ENCODE measurements at places on chromosomes 16 and 17. TPM values are rescaled to one million over a fixed set of nuclear protein-coding genes. Genes with fewer than 3 reads are reported as not detected.

- no peaks in the 10 kb centered on the region for H3K36me3 ChIP-seq
- no peak overlapping the region for H3K4me3 ChIP-seq
- DNase-seq: no peak
- H3K4me1 ChIP-seq: no peaks in the 10 kb centered on the region
Measured at GRCh38 chr17:39756380-39757079, 18.8 kb downstream of the GRB7 start.

GRCh38 chr16:3781421-3781820 lies 64.1 kb upstream of the TRAP1 start:
- H3K27ac ChIP-seq: no peak overlapping the region
- H3K4me1 ChIP-seq: no peaks in the 10 kb centered on the region
- DNase-seq: no peak
- peaks cover 15% of the 10 kb centered on the region for H3K36me3 ChIP-seq

GRCh38 chr17:76687298-76688164 lies 23.2 kb downstream of the MXRA7 start:
- H3K4me1 ChIP-seq: no peaks in the 10 kb centered on the region
- no peaks in the 10 kb centered on the region for H3K27me3 ChIP-seq
- H3K4me3 ChIP-seq: no peak overlapping the region
- no peak for DNase-seq
- no peaks in the 10 kb centered on the region for H3K36me3 ChIP-seq

- DNase-seq: peak; percentile 72
- no peak overlapping the region for H3K27ac ChIP-seq
- no peaks in the 10 kb centered on the region for H3K4me1 ChIP-seq
- H3K36me3 ChIP-seq: no peaks in the 10 kb centered on the region
- no peak overlapping the region for H3K4me3 ChIP-seq
- H3K27me3 ChIP-seq: no peaks in the 10 kb centered on the region
Measured at GRCh38 chr16:85393674-85394451, 219.3 kb upstream of the GSE1 start.

GRCh38 chr16:19757026-19757425 lies 39.0 kb downstream of the IQCK start:
- no peaks in the 10 kb centered on the region for H3K36me3 ChIP-seq
- no peak overlapping the region for H3K4me3 ChIP-seq
- DNase-seq: no peak
- no peak overlapping the region for H3K27ac ChIP-seq
- no peaks in the 10 kb centered on the region for H3K27me3 ChIP-seq
- peaks cover 2% of the 10 kb centered on the region for H3K4me1 ChIP-seq

DNA sequence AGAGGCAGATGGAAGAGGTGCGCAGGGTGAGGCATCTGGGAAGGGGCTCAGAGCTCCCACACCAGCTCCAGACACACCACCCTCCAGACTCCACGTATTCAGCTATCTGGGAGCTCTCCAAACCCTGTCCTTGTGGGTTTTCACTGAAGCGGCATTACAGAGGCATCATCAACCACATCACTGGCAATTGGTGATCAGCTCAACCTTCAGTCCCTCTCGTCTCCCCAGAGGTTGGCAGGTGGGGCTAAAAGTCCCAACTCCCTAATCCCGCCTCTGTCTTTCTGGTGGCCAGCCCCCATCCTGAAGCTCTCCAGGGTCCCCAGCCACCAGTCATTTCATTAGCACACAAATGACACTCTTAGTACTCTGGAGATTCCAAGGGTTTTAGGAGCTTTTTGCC lies 123.9 kb downstream of the KCNJ12 start:
- no peaks in the 10 kb centered on the region for H3K27me3 ChIP-seq
- no peak overlapping the region for H3K27ac ChIP-seq
- H3K4me1 ChIP-seq: no peaks in the 10 kb centered on the region

GRCh38 chr17:74921026-74921681 lies 1.9 kb downstream of the USH1G start:
- no peak for DNase-seq
- no peak overlapping the region for H3K4me3 ChIP-seq
- H3K4me1 ChIP-seq: peaks cover 12% of the 10 kb centered on the region

GRCh38 chr16:50338371-50339231 lies 30.2 kb downstream of the BRD7 start:
- H3K4me1 ChIP-seq: peaks cover 4% of the 10 kb centered on the region
- no peaks in the 10 kb centered on the region for H3K36me3 ChIP-seq

DNA sequence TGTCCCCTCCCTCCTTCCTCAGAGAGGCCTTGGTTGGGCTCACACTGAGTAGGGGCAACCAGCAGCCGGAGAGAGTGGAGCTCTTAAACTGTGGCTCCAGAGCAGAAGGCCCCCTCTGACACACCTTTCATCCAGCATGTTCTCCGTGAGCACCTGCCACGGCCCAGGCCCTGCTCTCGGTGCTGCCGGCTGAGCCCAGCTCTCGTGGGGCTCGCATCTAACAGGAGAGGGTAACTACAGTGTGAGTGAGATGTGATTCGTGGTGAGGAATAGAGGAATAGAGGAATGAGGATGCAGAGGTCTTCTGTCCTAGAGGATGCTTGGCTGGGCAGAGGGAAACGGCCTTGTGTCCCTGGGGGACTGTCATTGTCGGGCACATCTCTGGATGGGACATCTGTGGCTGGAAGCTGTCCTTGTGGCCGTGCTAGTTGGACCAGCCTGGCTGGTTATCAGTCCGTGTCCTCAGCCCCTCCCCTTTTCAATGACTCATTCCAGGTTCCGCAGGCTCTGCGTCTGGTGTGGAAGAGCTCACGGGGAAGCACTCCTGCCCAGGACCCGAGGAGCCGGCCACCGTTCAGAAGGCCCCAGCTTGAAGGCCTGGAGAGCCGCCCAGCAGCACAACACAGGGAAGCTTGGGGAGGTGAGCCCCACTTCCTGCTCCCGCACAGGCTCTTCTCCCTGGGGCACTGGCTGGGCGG lies 11.9 kb upstream of the DNASE1 start:
- no peaks in the 10 kb centered on the region for H3K4me1 ChIP-seq
- DNase-seq: peak; percentile 70
- no peak overlapping the region for H3K4me3 ChIP-seq
- no peak overlapping the region for H3K27ac ChIP-seq
- H3K36me3 ChIP-seq: no peaks in the 10 kb centered on the region
- no peaks in the 10 kb centered on the region for H3K27me3 ChIP-seq

GRCh38 chr16:49463529-49463928 lies 89.9 kb downstream of the C16orf78 start:
- no peak overlapping the region for H3K4me3 ChIP-seq
- H3K27me3 ChIP-seq: no peaks in the 10 kb centered on the region
- no peak overlapping the region for H3K27ac ChIP-seq
- DNase-seq: peak; percentile 42

DNA sequence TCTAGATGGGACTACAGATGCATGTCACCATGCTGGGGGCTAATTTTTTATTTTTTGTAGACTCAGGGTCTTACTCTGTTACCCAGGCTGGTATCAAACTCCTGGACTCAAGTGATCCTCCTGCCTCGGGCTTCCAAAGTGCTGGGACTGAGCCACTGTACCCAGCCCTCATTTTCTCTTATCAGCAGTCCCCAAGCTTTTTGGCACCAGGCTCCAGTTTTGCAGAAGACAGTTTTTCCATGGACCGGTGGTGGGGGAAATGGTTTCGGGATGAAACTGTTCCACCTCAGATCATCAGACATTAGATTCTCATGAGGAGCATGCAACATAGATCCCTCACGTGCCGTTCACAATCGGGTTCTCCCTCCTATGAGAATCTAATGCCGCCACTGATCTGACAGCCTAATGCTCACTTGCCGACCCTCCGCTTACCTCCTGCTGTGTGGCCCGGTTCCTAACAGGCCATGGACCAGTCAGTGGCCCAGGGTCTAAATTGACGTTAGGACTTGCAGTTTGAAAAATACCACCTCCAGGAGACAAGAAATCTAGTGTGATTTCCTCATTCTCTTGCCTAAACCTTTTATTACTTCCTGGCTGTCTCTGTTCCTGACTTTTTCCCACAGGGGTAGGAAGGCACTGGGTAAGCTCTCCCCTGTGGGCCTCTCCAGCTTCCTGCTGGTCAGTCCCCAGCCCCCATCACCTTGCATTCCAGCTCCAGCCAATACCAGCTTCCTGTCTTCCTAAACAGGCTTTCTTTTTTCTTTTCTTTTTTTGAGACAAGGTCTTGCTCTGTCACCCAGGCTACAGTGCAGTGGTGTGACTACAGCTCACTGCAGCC lies 9.3 kb upstream of the CNP start:
- no peaks in the 10 kb centered on the region for H3K36me3 ChIP-seq
- peak overlapping the region; percentile 8 for H3K27ac ChIP-seq
- H3K27me3 ChIP-seq: no peaks in the 10 kb centered on the region
- no peak for DNase-seq

DNA sequence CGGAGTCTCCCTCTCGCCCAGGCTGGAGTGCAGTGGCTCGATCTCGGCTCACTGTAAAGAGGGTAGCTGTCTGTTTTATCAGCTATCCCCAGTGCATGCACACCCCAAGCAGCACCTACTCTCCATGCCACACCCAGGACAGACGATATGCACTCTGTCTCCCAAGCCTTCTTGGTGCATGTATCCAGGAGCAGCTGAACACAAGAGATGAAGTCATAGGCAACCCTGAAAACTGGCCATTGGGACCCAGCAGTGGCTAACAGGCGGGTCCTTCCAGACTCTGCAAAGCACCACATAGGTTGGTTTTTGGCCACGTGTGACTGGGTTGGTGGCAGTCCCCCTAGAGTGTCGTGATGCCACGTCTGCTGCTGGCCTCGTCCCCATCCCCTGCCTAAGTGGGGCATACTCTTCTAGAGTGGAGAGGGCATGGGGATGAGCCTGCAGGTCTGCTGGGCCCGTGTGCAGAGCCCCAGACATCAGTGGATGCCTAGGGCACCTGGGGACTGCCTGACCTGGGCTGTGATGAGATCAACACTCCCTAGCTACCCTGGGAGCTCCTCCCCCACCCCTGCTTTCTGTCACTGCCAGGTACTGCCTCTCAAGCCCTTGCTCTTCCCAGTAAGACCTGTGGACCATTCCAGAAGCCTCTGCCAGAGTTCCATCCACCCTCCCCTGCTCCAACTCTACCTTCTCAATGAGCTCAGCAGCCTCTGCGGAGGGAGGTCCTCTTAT lies 9.3 kb downstream of the PDE6G start:
- peaks cover 16% of the 10 kb centered on the region for H3K27me3 ChIP-seq
- no peak overlapping the region for H3K27ac ChIP-seq
- H3K36me3 ChIP-seq: no peaks in the 10 kb centered on the region
- no peak for DNase-seq
- no peaks in the 10 kb centered on the region for H3K4me1 ChIP-seq

GRCh38 chr16:15975172-15975571 lies 25.8 kb downstream of the ABCC1 start:
- H3K27me3 ChIP-seq: no peaks in the 10 kb centered on the region
- no peak for DNase-seq
- no peak overlapping the region for H3K27ac ChIP-seq
- no peaks in the 10 kb centered on the region for H3K36me3 ChIP-seq
- H3K4me1 ChIP-seq: no peaks in the 10 kb centered on the region
- no peak overlapping the region for H3K4me3 ChIP-seq

GRCh38 chr16:29009050-29009837 lies 24.4 kb downstream of the LAT start:
- no peaks in the 10 kb centered on the region for H3K27me3 ChIP-seq
- no peak for DNase-seq
- no peaks in the 10 kb centered on the region for H3K4me1 ChIP-seq
- H3K27ac ChIP-seq: no peak overlapping the region
- H3K4me3 ChIP-seq: no peak overlapping the region
- H3K36me3 ChIP-seq: no peaks in the 10 kb centered on the region

GRCh38 chr16:48383877-48384519 lies 1.2 kb downstream of the SIAH1 start:
- H3K27ac ChIP-seq: peak overlapping the region; percentile 91
- DNase-seq: peak; percentile 53
- H3K27me3 ChIP-seq: no peaks in the 10 kb centered on the region

DNA sequence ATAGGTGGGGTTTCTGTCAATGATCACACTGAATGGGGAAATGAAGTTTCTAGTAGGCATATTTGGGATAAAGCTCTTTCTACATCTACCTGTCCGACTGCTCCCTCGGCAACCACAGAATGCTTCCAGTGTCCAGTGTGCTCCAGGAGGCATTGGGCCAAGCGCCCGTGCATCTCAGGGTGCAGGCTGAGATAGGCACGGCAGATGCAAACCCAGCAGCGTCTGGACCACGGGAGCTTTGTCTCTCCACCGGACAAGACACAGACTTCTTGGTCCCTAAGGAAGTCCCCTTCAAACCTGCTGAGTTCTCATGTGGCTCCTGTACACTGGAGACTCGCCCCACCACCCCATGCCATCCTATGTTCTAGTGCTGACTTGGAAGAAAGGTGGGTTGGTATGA lies 202.8 kb downstream of the RPTOR start:
- no peak for DNase-seq
- H3K27ac ChIP-seq: no peak overlapping the region
- no peaks in the 10 kb centered on the region for H3K36me3 ChIP-seq
- H3K4me3 ChIP-seq: no peak overlapping the region

DNA sequence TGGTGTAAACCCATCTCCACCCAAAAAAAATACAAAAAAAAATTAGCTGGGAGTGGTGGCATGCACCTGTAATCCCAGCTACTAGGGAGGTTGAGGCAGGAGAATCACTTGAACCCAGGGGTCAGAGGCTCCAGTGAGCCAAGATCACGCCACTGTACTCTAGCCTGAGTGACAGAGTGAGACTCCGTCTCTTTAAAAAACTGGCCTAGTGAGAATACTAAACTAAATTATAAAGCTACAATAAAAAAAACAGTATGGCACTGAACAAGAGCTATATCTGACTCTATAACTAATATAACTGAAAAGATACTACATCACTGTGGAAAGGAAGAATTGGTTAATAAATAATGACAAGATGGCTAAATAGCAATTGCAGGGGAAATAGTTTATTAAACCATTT lies 6.4 kb downstream of the SMURF2 start:
- no peaks in the 10 kb centered on the region for H3K36me3 ChIP-seq
- H3K27me3 ChIP-seq: no peaks in the 10 kb centered on the region
- no peaks in the 10 kb centered on the region for H3K4me1 ChIP-seq
- H3K4me3 ChIP-seq: no peak overlapping the region
- H3K27ac ChIP-seq: no peak overlapping the region

GRCh38 chr16:78624366-78624765 lies 524.9 kb downstream of the WWOX start:
- no peaks in the 10 kb centered on the region for H3K4me1 ChIP-seq
- no peaks in the 10 kb centered on the region for H3K27me3 ChIP-seq
- H3K36me3 ChIP-seq: no peaks in the 10 kb centered on the region
- no peak overlapping the region for H3K27ac ChIP-seq
- H3K4me3 ChIP-seq: no peak overlapping the region

- no peaks in the 10 kb centered on the region for H3K4me1 ChIP-seq
- H3K4me3 ChIP-seq: no peak overlapping the region
- peak; percentile 61 for DNase-seq
- no peaks in the 10 kb centered on the region for H3K27me3 ChIP-seq
Measured at GRCh38 chr17:33750943-33751701, 458.0 kb upstream of the ASIC2 start.

Gene ZNF75A
- total RNA-seq: 14.2 TPM

Gene CCL16
- not detected for total RNA-seq

Gene GUCY2D
- total RNA-seq: 0.21 TPM

Gene CCL8
- total RNA-seq: 5.9 TPM

Gene DNASE1L2
- 0.85 TPM for total RNA-seq

Gene GNG13
- 0.24 TPM for total RNA-seq

Gene KRT24
- 0.57 TPM for total RNA-seq

Gene PABPN1L
- total RNA-seq: not detected

Gene KRTAP1-1
- total RNA-seq: not detected

Gene HSBP1
- 134 TPM for total RNA-seq

Gene PPL
- total RNA-seq: 14.1 TPM

Gene ZG16
- 280 TPM for total RNA-seq

Data from colonic mucosa (tissue), 4 donors.